NAMALWA (cell line): ENCODE measurements at places on chromosomes 7 and 10.

- DNase-seq, result no peak
Measured at GRCh38 chr10:62136931-62137330, 131.7 kb downstream of the RTKN2 start.

GRCh38 chr7:77783111-77783510 is 15.1 kb downstream of the TMEM60 start:
- no peak for DNase-seq

DNA sequence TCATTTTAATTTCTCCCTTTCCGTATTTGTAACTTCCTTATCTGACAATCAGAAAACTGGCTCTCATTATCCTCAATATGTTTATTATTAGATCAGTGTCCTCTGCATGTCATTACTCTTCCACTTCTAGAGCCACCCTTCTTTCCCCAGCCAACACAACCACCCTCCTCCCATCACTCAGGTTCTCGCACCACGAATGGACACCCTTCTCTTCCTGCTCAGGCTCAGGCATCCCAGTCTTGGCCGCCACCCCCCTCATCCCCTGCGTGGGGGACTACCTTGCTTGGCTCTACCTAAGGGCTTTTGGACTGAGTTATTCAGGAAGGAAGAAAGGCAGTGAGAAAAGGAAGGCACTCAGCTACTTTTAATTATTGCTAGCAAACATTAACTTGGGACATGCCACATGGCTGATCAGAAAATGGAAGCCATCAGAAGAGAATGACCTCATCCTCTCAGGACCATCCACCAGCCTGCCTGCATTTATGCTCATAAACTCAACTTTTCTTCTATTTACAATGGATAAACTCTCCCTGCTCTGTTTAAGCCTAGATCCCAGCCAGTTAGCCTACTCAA is 199.9 kb upstream of the PLXNA4 start:
- DNase-seq, result no peak

DNA sequence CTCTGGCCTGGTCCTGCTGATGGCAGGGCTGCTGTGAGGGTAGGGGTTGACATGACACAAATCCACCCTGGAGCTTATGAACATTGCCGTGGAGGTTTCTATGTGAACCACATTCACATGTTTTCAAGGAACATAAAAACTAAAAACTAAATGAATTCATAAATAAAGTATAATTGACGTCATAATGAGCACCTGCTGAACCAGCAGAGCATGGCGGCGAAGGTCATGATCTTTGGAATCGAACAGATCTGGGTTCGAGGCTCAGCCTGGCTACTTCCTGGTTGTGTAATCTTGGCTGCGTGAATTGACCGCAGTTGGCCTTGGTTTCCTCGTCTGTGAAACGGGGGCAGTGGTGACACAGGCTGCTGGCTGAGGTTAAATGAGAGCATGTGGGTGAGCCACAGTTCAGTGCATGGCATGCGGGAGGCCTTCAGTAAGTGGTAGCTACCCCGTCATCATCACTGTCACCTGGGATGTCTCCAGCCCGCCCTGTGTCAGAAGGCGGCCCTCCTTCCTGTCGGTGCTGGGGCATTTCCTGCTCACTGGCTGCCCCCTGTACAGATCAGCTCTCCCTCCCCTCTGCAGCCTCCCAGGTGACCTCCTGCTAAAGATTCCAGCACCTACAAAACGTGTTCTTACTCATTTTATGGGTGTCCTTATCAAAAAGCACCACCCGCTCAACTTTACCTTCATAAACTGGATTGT is 190.3 kb upstream of the SHH start:
- no peak for DNase-seq

GRCh38 chr10:99621454-99622251 is 1.4 kb upstream of the SLC25A28 start:
- DNase-seq, result no peak

DNA sequence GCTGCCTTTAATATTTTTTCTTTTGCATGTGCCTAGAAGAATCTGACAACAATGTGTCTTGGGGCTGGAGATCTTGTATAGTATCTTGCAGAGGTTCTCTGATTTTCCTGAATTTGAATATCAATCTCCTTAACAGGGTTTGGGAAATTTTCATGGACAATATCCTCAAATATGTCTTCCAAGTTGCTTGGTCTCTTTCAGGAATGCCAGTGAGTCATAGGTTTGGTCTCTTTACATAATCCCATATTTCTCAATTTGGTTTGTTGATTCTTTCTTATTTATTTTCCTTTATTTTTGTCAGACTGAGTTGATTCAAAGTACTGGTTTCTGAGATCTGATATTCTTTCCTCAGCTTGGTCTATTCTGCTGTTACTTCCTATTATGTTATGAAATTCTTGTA is 208.7 kb upstream of the GLI3 start:
- no peak for DNase-seq
